ENCODE measurements at places on chromosomes 13 and 19.

DNA sequence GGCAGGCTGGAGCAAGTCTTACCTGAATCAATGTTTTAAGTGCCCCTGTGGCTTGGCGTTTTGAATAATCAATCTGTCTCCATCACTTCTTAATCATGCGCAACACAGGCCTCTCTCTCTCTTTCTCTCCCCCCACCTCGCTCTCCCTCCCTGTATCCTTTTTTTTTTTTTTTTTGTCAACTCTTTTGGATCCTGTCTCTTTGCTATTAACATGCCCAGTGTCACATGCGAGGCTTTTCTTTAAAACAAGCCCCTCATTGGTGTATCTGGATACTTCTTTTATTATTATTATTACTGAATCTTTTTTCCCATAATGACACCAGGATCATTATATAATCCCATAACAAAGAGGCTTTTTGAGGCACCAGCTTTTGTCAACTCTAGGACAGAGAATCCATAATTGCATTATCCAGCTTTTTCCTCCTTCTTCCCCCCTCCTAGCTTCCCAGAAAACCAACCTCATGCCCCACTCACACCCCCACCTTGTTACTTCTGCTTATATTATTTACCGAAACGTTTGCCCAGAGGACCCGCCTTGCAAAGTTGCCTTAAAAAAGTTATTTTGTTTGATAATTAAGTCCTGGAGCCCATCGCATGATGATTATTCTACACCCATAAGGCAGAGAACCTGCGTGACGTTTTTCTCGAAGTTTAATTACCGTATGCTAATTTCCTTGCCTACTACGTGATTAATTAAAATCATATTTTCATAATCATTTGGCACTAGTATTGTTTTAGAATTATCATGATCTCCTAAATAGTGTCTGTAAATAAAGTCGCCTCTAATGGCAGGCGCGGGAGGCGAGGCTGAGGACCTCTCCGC is 148.1 kb upstream of the ZNF536 start:
- DNase-seq, result no peak

DNA sequence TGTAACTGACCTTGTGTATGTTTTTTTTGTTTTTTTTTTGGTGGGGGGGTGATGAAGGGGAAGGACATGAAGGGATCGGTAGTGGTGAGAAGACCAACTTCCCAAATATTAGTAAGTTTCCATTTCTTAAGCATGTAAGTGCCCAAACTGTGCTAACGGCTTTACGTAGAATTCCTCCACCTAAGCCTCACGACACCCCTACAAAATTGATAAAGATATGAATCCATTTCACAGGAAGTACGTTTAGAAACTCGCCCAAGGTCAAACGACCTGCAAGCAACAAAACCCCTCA is 649 bp downstream of the UQCRFS1 start:
- no peak for DNase-seq

DNA sequence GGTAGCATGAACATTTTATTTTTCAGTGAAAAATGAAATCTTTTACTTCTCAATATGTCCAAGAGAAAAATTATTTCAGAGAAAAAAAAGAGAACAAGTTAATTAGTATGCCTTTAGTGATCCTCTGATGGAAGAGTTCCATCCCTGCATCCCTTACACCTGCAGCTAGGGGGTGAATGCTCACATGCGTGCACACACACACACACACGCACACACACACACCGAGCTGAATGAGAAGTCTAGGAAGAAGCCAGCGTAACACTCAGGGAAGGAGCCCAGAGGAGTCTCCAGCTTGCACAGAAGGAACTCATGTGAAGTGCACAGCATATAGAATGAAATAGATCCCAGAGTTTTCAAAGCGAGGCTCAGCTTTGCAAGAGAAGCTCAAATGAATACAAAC is 510.5 kb downstream of the IRS2 start:
- no peak for DNase-seq

GRCh38 chr19:46601318-46602224 is at the start of gene CALM3:
Gene CALM3 (plus strand): TSS chr19:46601330. CDS start chr19:46601435, 105 bp downstream.
- DNase-seq, result peak; percentile 50

GRCh38 chr13:33994826-33995502 is 177.0 kb downstream of the RFC3 start:
- no peak for DNase-seq

DNA sequence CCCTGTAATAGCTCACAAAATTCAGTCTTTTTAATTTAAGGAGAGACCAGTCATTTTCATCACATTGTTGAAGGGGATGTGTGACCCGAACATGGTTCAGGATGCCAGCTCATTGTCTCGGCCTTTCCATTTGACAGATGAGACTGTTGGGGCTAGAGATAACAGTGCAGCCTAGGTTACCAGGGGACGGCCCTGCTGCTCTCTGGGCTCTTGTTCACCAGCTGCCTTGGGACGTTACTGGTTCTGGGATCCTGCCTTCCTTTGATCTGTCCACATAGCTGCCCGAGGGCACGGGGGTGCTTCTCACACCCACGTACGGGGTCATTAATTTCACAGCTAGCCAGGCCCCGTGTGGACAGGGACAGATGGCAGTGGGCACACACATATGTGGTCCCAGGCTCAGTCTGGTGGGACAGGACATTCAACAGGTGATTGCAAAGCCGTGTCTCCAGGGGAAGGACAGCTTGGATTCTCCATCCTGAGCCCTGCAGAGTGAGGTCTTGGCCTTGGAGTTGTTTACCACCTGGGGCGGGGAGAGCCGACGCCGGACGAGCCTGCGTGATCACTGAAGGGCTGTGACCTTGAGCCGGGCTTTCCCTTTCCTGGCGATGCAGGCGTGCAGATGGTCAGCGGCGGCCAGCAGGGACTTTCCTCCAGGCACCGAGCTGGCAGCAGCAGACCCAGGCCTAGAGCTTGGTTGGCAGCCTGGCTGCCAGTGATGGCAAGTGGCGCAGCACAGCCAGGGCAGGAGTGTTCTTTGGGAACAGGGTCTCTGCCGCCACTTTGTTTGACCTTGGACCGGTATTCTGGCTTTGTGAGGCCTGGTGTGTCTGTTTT is 26.7 kb upstream of the NPAS1 start:
- DNase-seq, result no peak

DNA sequence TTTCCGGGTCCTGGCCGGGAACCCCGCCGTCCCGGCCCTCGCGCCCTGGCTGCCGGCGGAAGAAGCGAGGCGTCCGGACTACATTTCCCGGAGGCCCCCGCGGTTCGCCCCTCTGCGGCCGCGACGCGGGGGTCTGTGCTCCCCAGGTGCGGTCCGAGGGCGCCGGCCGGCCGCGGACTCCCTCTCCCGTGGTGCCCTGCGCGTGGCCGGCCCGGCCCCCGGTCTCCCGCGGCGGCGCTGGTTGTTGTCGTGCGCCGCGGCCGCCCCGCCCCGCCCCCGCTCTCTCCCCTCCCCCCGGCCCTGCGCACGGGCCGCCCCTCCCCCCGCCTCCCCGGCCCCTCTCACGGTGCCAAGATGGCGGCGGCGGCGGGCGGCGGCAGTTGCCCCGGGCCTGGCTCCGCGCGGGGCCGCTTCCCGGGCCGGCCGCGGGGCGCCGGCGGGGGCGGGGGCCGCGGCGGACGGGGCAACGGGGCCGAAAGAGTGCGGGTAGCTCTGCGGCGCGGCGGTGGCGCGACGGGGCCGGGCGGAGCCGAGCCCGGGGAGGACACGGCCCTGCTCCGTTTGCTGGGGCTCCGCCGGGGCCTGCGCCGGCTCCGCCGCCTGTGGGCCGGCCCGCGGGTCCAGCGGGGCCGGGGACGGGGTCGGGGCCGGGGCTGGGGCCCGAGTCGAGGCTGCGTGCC is at the start of gene KMT2B:
Gene KMT2B (plus strand): TSS at position 339 of the 680 bp plus-strand sequence. CDS start 16 bp downstream, at position 355.
- no peak for DNase-seq

- no peak for DNase-seq
These were observed 285.6 kb downstream of the MTUS2 start for GRCh38 chr13:29105779-29106178.

DNA sequence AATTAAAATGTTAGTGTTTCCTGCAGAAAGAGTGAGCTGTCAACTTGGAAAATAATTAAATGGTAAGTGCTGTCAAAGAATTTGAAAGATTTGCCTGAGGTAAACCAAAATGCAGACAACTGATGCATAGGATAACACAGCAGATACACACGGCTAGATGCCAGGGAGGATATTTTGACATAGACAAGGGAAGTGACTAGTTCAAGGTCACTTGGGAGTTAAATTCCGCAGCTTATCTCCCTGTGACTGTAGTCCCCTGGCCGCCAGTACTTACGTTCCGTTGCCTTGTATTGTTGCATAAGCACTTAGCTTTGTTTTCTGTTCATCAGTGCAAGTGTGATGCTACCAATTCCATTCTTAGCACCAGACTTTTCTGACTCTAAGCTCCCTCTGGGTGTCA is 247.3 kb upstream of the MAB21L1 start:
- DNase-seq, result no peak

DNA sequence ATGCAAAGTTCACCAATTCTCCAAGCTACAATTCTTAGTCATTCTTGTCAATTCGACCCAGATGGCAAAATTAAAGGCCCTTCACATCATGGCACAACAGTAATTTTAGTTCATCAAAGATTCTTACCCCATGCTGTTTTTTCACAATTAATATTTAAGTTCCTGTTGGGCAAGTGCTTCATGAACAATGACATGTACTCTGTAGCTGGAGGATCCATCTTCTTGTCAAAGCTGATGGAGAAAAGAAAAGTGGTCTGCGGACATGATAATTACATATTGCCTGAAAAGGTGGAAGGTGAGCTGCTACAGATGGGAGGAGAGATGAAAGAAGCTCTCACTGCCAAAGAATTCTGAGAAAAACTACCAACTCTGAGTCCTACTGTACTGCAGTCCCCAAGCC is 1370.3 kb upstream of the SLC10A2 start:
- DNase-seq, result no peak

- DNase-seq, result no peak
These were observed 90.6 kb downstream of the SPRY2 start for GRCh38 chr13:80250213-80250810.

DNA sequence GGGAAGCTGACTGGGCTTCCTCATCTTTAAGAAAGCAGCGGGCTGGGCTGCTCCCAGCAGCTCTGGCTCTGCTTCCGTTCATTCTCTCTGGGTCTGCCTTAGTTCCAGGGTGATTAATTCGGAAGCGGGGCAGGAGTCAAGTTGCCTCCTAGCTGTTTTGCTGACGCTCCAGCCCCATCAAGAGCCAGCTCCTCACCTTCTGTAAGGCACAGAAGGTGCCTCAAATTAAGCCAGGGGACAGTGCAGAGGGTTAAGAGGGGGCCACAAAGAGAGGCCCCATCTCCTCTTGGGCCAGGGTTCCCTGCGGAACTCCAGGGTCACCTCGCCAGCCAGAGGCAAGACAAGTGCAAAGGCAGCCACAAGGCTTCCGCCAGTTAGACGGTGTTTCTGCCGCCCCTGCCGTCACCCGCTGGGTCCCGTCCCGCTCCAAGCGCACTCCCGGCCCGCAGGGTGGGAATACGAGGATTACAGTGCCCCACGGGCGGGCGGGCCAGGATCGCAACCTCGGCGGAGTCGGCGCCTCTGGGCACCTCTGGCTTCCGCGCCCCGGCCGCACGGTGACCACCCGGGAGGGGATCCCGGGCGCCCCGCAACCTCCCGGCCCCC is 508 bp downstream of the SLC15A1 start:
- peak; percentile 40 for DNase-seq

DNA sequence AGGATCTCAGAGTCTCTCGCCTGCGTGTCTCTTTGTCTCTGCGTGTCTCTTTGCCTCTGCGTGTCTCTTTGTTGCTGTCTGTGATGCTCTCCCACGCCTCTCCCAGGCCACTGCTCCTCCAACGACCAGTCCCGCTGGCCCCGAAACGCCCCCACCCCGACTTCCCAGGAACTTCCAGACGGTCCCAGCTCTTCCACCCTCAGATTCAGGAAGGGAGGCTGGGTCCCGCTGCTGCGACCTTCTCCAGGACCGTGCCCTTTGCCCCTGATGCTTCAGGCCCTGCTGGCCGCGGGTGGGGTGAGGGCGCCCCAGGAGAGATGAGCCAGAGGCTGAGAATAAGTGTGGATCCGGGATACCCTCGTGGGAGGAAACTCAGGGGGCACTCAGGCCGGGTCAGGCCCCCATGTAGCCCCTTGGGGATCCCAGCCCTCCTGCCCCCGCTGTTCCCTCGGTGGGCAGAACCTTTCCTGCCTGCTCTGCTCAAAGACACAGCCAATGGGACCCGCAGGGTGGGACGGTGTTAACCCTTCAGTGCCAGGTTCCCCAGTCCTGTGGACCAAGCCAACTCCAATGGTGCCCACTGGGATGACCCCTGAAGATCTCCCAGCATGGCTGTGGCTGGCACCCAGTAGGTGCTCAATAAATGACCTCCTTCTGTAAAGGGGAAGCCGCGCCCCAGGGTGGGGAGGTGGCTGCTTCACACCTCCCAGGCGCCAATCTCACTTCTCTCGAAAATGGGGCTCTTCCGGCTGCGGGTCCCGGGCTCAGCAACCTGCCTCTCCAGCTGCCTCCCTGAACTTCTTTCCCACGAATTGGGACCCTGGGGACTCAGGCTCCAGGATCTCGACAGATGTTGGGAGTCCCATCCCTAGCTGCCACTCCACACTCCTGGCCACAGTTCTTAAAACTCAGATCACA is 1.5 kb upstream of the S1PR5 start:
- DNase-seq, result no peak

DNA sequence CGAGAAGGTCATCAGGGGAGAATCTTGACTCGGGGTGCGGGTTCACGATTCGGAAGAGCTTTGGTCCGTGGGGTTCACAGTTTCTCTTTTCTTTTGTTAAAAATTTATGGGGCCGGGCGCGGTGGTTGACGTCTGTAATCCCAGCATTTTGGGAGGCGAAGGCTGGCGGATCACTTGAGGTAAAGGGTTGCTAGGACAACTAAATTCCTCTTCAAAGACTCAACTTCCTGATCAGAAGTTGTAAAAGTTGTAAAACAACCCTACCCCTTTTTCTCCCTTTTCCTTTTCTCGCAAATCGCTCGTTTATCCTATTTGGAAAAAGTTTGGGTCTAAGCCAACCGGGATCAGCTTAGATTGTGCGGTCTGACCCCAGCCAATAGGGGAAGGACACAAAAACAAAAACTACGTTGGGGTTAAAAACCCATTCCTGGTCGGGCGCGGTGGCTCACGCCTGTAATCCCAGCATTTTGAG is 673 bp downstream of the ZNF486 start:
- DNase-seq, result no peak

GRCh38 chr13:95406176-95406575 is 104.9 kb upstream of the ABCC4 start:
- DNase-seq, result no peak

DNA sequence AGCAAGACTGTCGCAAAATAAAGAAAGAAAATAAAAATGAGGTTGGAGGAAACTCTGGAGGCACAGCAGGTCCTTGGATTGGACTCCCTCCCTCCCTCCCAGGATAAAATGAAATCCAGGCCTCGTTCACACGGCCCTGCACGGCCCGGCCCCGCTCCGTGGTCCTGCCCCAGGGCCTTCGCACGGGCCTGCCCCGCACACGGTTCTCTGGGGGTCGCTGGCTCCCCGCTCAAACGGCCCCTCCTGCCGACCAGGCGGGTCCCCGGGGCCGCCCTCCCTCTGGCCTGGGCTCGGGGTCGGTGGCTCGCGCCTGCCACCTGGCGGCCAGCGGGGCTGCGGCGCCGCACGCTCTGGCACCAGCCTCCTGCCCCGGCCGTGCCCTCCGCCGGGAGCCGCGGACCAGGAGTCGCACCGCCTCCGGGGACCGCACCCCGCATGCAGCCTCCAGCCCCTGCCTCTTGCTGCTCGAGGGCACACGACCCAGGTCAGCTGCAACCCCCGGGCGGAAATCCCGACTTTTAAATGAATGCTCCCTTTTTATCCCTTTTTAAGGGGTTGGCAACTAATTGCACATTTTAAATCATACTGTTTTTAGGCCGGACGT is 1.5 kb upstream of the WDR18 start:
- peak; percentile 33 for DNase-seq
